Germinal center (tissue), 1 donor: ENCODE measurements at places on chromosomes 13 and 19.

- no peak for DNase-seq
Measured at GRCh38 chr19:39554701-39555311, 14.8 kb upstream of the EID2 start.

DNA sequence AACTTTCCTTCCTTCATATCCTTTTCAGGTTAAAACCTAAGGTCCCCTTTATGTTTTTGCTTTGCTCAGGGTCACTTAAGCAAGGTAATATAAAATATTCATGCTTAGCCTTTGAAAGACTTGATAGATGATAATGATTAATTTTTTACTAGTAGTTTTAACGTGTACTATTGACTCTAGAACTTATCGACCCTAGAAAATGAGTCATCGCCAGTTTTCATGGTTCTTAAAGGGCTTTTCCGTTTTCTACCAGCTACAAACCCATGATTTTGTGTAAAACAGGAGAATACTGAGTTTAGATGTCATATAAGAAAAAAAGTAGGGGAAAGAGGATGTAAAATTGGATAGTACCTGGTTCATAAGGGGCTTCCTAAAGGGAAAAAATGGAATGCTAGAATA, 75.7 kb downstream of the DHRS12 start:
- no peak for DNase-seq

- no peak for DNase-seq
Measured at GRCh38 chr13:73948848-73949529, 185.2 kb downstream of the KLF12 start.

DNA sequence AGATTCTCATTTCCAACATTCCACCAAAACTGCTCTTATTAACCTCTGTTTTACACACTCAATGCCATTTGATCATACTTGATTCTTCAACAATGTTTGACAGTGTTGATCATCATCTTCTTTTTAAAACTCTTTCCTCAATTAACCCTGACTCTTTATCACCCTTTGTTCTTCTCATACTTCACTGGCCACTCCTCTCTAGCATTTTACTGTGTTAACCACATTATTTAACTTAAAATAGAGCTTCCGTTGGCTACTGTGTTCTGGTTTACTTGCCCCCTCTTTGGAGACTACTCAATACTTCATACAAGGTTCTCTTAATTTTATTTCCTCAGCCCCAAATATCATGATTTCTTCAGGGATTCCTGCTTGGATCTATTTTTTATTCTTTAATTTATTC, 121.1 kb upstream of the SPRY2 start:
- DNase-seq = no peak

DNA sequence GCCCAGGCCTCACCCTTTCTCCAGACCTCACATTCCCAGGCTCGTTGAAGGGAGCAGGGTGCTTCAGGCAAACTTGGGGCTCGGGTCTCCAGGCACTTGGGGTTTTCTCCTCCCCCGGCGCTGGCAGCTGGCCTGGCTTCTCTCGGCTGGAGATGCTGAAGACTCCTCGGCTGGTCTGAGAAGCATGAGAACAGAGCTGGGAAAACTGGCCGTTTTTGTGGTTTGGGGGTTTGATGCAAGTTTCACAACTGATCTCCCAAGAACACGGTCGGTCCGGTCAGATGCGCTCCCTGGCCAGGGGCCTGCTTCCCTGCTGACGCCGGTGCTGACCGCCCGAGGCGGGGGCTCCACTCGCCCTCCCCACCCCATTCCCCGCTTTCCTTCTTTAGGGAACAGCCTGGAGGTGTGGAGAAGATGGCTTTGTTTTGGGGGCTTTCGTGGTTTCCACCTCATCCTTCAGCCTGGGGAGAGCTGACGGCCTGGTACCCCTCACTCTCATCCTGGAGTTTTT, 35.3 kb downstream of the CEBPA start:
- no peak for DNase-seq

DNA sequence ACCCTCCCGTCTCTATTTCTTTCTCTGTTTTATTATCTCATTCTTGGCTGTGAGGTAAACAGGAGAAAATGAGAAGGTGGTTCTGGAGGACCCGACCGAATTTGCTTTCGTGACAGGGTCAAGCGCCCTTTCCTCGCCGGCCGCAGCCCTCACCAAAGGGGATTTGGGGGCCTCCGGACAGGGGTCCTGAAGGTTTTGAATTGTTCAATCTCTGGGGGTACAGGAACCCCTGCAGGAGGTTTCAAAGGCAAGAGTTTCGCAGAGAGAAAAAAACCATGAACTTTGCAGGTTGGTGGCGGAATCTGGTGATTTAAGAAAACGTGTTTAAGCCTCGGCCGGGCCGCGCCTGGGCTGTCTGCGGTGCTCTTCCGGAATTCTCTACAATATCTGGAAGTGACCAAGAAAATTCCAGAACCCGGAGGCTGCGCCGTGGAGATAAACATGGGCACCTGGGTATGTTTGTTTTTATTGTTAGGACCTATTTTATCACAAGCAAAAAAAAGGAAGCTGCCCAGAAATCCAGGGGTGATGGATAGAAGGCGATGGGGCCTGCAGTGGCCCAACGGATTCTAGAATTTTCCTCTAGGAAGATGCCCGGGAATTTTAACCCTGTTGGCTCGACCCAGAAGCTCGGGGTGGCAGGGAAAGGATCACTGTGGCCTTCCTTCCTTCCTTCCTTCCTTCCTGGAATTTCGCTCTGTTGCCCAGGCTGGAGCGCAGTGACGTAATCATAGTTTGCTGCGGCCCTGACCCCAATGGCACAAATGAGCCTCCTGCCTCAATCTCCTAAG, 14.2 kb upstream of the PTBP1 start:
- no peak for DNase-seq

DNA sequence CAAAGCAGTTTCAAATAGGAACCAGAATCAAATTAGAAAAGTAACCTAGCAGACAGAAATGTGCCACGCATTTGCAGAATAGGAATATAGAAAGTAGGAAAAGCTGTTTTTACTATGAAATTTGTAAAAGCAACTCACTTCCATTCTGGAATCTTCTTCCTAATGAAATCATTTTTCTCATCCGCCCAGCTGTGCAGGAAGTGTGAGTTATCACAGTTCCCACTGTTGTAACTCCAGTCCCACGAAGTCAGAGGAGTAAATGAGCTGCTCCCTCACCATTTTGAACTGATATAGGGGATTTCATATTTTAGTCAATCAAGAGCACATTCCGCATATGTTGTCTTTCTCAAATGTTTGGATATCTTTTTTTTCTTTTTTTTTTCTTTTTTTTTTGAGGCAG, 230.8 kb downstream of the TBC1D4 start:
- no peak for DNase-seq

- DNase-seq = no peak
Measured at GRCh38 chr13:73900591-73900990, 233.6 kb downstream of the KLF12 start.

DNA sequence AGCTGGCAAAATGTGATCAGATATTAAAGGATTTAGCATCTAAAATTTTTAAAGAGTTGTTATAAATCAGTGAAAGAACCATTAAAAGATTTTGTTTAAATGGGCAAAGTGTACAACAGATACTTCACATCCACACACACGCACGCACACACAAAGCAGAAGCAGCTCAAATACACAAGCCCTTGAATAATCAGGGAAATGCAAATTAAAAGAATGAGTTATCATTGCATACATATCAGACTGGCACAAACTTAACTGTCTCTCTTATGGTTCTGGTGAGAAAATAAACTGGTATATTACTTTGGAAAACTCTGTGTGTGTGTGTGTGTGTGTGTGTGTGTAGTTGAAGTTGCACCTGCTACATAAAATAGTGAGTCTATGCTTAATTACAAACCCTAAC, 59.3 kb downstream of the CRYL1 start:
- DNase-seq = no peak

DNA sequence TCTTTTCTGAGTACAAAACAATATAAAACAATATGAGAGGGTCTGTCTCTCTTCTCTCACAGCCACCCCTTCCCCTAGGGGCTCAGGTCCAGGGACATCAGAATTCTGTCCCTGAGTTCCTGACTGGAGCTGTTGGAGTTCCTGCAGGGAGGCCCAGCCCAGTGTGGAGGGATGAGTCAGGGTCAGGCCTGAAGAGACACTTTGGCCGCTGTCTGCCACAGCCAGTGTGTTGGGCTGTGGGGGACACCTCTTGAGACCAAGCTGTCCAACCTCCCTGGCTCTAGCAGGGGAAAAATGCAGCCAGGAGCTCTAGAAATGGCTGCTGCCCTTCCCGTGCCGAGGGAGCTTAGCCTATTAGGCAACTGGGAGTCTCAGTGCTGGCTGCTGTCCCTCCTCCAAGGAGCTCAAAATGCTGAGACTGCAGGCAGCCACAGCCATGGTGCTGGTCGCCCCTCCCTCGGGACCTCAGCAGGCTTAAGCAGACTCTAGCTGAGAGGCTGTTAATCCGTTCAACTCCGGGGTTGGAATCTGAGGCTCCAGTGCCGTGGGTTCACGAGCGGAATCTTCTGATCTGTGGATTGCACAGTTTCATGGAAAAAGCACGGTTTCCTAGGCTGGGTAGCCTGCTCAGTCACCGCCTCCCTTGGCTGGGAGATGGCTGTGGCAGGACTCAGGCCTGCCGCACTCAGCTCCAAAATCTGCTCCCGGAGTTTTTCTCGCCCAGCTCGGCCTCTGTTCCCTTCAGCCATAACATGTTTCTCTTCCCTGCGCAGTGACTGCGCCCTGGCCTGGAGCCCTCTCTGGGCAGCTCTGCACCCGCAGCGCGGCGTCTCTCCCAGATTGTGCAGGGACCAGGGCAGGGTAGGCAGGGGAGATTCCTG, 3.8 kb upstream of the ZNF626 start:
- DNase-seq = no peak

- DNase-seq = no peak
Measured at GRCh38 chr13:99314640-99315176, 7.5 kb upstream of the GPR183 start.

GRCh38 chr13:101624210-101624922, 171.9 kb downstream of the ITGBL1 start:
- DNase-seq = no peak

DNA sequence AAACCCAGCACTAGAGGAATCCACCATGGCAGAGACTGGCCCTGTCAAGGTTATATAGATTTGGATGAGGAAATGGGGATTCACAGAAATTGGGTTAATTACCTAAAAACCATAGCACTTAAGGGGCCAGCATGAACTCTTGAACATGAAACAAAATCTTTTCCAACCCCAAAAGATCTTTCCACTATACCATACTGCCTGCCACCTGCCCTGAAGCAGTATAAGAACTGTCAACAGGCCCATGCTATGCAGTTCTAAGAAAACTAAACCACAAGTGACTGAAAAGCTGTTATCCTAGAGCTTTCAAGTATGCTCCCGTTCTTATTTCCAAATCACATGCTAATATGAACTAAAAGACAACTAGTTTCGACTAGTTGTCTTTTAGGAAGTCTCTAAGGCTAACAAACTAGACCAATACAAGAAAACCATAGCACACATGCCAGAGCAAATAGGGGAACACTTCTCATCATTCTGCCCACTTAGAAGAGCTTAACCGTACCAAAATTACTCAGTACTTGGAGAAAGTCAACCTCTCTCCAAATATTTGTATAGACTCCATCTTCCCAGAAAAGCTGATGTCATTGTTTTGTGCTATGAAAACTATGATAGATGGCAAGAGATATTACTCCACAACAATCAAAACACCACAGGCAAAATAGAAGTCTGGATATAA, 27.5 kb downstream of the HSPH1 start:
- no peak for DNase-seq

DNA sequence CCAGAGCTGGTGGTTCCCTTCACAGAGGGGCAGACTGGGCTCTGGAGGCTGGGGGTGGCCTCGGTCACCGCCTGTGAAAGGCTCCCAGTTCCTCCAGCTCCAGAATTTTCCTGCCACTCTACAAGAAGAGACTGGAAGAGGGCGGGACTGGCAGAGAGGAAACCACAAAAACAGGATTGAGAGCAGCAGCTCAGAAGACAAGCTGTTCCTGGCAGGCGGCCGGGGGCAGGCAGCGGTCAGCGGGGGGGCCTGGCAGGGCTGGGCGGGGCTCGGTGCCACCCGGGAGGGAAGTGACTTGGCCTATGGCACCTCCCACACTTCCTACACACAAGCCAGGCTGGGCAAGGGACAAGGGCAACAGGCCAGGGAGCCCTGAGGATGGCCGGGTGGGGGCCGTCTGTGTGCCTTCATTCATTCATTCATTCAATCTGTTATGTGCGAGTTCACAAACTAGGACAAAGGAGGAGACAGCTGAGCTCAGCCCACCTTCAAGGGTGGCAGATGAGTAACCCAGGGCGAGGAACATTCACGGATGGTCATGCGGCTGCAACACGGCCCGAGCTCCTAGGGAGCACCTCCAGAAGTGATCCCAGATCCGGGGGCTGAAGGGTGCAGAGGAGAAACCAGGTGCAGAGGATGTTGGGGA, 16.9 kb upstream of the BTBD2 start:
- no peak for DNase-seq

- DNase-seq = no peak
Measured at GRCh38 chr19:27971071-27971470, 1241.9 kb downstream of the UQCRFS1 start.

DNA sequence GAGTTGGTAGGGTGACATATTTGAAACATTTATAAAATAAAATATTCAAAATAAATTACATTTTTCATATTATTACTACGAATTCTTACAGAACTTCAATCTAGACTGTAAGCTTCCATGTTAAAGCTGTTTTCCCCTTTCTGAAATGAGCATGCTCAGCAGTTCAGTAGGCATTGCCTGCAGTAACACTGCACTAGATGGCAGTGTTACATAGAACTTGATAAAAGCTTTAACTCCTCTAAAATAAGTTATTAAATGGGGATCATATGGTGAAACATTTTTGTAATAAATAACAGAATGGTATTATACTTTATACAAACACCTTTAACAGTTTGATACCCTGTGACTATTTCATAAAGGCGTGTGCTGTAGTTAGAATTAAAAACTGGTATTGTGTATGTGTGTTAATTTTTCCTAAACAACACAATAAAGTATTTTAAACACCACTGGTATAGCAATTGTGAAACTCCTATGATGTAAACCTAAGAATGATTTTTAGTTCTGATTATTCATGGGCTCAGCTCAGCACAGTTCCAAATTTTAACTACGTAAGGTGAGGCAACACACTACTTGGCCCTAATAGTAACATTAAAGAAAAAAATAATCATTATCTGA, 11.6 kb upstream of the GPR18 start:
- no peak for DNase-seq
